ENCODE measurements at places on chromosomes 4 and X.
A peak's percentile ranks its signal among the peaks of the same experiment; 100 is the strongest.

DNA sequence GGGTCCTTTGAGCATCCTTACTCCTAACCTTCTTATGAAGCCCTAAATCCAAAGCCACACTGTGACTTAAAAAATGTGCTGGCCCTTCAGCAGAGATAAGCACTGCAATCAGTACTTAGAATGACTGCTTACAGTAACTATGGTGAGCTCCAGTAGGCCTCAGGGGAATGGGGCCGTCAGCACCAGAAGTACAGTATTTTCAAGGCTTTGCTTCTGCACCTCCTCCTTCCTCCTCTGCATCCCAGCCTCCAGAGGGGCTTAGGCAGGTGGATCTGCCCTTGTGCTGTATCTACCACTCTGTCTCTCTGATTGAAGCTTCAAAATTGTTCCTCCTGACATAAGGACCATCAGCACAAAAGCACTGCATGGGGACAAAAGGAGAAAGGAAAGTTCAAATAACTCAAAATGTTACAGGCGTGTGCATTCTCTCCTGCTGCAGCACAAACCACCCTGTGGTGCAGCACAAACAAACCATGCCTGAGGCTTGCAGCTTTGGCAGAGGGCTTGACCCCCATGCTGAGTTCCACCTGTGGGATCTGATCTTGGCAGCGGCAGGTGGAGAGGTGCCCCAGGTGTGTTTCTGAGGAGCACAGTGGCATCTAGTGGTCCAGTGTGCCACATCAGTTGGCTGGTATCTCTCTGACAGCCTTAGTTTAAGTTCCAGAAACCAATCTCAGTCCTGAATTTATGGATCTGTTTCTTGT, 164.7 kb downstream of the SOWAHB start:
- no peak for DNase-seq

DNA sequence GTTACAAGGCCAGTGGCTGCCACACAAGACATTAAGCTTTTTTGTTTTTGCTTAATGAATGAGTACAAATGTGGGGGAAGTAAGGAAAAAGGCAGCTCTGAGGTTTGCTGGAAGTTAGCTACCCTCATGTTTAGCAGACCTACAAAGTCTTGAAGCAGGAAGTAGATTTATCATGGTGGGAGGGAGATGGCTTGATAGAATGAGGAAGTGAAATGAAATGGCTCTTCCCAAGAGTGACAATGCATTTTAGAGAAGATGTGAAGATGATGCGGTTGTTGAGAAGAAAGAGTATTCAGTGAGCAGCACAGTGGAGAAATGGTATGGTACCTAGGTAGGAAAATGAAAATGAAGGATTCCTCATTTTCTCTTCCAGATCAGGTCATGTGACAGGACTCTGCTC, 108.0 kb downstream of the SLIT2 start:
- no peak for DNase-seq

- no peak for DNase-seq
Measured at GRCh38 chr4:16048619-16049419, 35.0 kb downstream of the PROM1 start.

GRCh38 chr4:147526272-147526654, 45.4 kb downstream of the EDNRA start:
- no peak for DNase-seq

GRCh38 chr4:185381288-185382196, 14.2 kb downstream of the LRP2BP start:
- DNase-seq = no peak

DNA sequence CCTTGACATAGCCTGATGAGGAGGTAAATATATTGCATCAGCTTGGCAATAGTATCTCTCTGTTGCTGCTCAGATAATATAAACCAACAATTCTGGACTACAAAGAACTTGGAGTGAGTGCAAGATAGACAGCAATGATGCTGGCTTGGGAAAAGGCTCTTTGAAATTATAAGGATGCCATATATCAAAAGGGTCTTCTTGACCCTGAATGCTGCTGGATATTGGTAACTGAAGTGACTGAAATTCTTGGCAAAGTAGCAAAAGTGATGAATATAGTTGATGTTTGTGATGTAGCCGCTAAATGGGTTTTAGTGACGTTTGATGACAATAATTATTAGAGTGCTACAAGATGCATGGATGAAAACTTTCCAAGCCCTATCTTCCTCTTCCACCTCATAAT, 1391.6 kb downstream of the ADGRL3 start:
- DNase-seq = no peak

DNA sequence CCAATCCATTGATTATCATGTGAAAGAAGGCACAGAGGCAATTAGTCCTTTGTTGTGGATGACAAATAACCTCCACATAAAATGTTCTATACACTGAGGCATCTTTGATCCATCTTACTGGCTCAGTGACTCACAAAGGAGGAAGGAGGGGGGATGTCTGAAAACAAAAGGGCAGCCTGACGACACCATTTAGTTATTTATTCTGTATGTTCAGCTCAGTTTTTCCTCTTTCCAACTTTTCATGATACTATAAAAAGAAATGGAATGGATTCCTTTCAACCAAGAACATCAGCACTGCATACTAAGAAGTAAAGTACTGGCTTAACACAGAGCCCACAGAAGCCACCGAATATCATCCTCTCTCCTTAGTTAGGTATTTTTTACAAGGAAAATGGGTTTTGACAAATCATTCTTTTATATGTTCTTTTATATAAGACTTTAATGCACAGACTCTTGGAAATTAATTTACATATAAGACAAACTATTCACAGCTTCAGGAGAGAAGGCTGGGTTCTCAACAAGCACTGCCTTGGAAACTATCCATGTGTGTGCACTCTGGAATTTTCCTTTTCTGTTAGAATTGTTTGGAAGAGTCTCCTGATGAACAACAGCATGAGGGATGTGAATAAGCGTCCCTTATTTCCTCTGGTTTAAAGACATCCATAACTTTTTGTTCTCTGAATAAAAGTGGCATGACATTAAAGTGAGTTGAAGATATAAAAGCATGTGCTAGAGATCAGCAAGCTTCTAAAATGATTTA, 135.6 kb downstream of the TSPAN5 start:
- DNase-seq = no peak

DNA sequence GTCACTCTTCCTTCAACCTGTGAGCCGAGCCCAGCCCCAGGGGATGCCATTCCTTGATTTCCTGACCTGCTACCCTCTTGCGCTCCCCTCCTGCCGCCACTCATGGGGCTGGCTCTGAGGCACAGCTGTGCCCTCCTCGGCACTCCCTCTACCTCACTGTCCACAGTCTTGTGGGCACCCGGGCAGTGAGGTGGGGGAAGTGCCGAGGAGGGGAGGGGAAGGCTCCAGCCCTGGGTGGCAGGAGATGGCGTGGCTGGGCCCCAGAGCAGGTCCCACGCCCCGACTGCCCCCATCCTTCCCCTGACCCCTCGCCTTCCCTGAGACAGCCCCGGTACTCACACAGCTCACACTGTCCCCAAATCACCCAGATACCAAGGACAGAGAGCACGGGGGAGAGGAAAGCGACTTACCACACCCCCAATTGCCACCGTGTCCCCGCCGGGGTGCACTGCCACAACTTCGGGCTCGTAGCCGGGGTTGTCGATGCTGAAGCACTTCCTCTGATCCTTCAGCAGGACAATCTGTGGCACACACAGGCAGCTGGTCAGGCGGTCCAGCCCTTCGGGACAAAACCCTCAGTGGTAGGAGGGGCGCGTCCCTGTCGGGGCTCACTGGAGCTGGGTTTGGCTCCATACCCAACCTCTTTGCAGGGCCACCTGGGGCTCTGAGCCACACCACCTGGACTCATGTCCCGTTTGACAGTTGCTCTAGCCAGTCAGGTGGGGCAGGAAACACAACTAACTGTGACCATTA, 37.9 kb downstream of the WDR1 start:
- peak; percentile 7 for DNase-seq

GRCh38 chr4:41175794-41176193, 38.5 kb downstream of the APBB2 start:
- DNase-seq = no peak

GRCh38 chr4:101707596-101707995, 82.9 kb upstream of the BANK1 start:
- no peak for DNase-seq

DNA sequence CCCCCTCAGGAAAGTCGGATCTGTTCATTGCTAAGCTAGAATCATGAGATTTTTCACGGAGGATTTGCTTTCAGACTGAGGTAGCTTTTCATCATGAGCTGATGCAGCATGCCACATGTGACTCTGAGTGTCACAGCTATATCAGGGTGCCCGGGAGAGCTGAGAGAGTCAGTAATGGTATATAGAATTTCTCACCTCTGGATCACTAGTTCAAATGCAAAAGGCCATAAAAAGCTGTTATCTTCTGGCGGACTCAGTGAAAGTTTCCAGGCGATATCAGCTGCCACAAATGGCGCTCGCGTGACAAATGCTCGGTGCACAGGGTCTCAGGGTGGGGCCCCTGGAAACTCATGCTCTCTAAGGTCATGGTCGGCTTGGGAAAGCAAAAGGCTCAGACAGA, 150.1 kb downstream of the DHX15 start:
- DNase-seq = no peak

DNA sequence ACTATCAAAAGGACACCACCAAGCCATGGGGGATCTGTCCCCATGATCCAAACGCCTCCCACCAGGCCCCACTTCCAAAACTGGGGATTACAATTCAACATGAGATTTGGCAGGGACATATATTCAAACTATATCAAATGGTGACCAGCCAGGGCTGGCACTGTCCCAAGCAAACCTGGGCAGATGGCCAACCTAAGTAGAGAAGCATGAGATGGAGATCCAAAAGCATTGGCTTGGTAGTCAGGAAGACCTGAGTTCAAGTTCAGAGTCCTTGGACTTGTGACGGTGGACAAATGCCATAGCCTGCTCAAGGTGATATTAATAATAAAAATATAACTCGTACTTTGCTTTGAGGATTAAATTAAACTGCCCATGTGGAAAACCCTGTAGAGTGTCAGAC, 79.2 kb upstream of the HS3ST1 start:
- DNase-seq = no peak

DNA sequence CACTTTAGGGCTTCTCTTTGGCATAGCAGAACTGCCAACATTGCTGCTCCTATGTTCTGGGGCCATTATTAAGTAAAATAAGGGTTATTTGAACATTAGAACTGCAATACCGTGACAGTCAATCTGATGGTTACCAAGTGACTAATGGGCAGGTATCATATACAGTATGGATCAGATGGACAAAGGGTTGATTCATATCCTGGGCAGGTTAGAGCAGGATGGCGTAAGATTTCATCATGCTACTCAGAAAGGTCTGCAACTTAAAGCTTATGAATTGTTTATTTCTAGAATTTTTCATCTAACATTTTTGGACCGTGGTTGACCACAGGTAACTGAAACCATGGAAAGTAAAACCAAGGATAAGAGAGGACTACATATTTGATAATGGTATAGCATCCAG, 40.9 kb downstream of the BRCC3 start:
- no peak for DNase-seq

DNA sequence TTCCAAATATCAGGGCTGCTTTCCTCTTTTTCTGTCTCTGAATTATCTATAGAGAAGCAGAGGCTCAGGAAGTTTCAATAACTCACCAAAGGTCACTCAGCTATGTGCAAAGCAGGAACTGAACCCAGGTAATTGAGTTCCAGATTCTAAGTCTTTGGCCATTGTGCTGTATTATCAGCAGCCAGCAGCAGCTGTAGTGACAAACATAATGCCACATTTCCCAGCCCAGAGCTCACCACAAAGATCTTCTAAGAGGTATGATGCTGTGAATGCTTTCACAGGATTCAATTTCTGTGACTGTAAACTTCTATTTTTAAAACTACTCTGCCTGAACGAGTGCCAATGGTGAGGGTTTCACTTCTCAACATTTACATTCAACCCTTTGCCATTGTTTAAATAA, 56.4 kb downstream of the SPOCK3 start:
- no peak for DNase-seq

- no peak for DNase-seq
Measured at GRCh38 chr4:78766026-78766425, 10.1 kb upstream of the BMP2K start.

DNA sequence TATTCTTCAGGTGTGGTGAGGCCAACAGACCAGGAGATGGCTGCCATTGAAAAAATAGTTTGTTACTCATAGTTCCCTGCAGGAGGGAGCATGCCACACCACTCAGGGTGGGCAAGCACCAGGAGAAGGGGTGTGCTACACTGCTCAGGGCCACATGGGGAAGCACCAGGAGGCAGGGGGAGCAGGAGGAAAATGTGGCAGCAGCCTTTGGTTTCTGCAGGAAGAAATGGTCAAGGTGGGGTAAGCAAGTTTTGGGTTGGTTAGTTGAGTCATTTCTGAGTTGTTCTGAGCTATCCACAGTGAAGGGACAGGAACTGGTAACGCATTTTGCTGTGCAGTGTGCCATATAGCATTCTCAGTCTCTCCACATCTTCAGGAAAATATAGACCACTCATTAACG, 23.8 kb downstream of the FGFBP1 start:
- DNase-seq = no peak

DNA sequence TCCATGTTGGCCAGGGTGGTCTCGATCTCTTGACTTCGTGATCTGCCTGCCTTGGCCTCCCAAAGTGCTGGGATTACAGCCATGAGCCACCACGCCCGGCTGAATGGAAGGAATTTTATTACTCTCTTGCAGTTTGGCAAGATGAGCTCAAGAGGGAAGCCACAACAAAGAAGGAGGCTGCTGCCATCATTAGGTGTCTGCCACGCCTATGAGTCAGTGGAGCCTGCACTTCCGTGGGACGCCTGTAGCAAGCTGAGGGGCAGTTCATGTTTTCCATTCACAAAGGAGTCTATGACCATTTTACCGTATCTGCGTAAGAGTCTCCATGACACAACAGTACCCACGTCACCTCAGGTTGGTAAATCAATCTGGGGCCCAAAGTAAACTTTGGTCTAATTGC, 51.2 kb upstream of the CHRNA9 start:
- DNase-seq = no peak

DNA sequence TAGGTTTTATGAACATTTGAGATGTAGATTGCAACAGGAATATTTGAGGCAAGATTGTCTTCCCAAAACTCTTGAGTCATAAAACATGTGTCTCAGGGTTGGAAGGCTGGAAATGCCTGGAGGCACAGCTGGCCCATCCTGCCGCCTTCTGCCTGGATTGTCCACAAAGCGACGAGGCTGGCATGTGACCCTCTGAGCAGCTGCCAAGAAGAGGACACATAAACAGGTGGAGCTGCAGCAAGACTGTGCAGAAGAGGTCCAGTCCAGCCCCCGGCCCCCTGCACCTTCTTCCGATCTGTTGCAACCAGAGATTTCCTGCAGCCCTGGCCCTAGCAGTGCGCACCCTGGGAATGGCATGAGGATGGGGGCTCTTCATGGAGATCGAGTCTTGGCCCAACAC, 101.9 kb upstream of the BCOR start:
- DNase-seq = no peak

DNA sequence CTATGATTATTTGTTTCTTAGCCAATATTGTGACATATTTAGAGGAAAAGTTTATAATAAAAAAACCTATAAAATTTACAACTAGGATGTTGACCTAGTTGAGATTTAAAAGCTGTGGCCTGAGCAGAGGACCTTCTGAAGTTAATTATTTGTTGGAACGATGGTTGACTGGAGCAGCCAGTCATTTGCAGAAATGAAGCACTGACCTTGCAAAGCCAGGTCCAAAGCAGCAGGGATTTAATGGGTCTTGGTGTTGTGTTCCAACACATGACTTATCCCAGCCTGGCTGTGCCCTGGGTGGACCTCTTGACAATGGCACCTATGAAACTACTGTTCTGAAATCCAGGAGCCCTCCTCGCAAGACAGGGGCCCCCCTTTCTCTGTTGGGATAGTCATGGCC, 235.2 kb downstream of the FRAS1 start:
- DNase-seq = no peak

- DNase-seq = no peak
Measured at GRCh38 chr4:152577708-152578396, 42.0 kb upstream of the FBXW7 start.
